MG63 (cell line): ENCODE measurements at places on chromosomes 4 and X.

DNA sequence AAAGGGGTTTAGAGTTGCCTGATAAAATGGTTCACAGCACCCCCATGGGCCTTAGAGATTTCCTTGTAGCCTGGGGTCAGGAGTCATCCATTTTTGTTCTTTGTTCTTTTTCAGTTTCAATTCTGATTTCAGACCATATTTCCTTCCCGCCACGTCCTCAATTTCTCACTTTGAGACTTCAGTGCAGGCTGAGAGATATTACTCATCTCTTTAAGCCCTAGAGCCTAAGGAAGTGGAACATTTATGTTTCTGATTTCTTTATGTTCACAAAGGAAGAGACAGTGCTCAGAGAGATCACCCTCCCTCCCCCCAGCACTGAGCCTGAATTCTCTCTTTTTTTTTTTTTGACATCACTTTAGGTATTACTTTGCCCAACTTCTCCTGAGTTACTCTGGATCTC lies 56.3 kb downstream of the MSN start:
- no peak for DNase-seq

DNA sequence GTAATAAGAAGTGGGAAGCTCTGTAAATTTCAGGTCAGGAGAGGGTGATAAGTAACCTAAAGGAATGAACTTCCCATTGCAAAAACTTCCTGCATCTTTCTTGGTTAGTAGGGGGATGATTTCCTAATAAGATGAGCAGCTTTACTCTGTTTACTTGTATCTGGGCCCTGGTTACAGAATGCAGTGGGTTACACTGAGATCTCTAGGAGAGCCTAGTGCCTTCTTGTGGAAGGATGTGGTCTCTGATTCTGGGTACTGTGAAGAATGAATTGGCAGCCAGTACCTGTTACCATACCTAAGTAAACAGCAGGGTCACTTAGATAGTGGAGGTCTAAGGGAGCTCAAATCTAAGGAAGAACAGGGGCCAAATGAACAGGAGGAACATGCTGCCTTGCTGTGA lies 320.6 kb downstream of the ARHGAP10 start:
- DNase-seq: no peak

- DNase-seq: no peak
Measured at GRCh38 chrX:13013363-13014110, 30.9 kb downstream of the FAM9C start.

DNA sequence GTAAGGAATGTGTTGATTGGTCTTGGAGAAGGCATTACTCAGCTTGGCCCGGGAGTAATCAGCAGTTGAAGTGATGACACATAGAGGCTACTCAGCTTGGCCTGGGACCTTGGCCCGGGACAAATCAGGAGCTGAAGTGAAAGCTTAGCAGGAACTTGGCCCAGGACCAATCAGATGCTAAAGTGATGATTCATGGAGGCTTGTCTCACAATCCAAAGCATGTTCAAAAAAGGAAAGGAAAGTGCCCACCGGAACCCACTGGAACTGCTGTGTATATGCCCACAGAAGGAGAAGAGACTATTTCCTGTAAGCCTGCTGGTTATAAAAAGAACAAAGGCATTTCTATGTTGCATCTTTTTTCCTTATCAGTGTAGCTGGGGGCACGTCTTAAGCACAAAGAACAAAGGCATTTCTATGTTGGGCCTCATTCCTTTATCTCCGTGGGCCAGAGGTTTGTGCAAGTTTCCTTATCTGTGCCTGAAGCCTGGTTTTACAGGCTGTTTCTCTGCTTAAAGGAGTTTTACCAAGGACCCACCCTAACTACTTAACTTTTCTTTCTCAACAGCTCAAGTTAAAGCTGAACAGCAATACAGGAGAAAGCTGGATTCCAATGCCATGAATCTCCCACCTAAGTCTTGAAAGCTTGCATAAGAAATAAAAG lies 1176.7 kb downstream of the NLGN4X start:
- peak; percentile 68 for DNase-seq

- no peak for DNase-seq
Measured at GRCh38 chr4:75172551-75172950, 239.6 kb downstream of the PARM1 start.

DNA sequence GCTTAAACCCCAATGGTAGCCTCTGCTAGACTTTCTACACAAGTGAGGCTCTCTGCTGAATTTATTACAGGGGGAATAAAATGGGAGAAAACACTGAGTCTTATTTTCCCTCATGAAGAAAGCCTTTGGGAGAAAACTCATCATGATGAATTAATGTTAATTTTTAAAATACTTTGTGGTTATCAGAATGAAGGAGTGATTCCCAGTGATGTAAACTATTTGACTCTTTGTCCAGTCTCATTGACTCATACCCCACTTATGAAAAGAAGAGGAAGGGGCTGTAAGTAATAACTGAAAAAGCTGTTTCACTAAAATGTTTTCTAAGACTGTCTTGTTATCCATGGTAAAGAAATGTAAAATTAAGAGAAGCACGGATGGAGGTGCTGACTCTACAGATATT lies 208.8 kb downstream of the GRIA3 start:
- DNase-seq: no peak

GRCh38 chr4:10172278-10172921 lies 55.8 kb upstream of the WDR1 start:
- no peak for DNase-seq

DNA sequence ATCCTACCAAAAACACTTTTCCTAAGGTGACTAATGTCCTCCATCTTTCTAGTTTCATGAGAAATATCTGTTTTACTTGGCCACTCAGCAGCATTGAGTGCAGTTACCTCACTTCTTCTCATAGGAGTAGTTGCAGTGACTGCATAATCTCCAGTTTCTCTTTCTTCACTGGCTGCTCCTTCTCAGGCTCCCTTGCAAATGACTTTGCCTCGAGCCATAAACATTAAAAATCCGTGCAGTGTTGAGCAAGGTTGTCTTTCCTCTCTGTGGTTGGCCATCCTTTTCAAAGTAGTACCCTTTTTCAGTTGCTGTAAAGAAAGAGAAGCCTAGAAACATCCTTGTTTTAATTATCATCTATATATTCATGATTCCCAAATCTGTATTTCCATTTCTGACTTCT lies 10.2 kb upstream of the PRKG2 start:
- DNase-seq: no peak
